Sciatic nerve (tissue), 2 donors: ENCODE measurements at places on chromosomes 5 and 9. TPM values are rescaled to one million over a fixed set of nuclear protein-coding genes. Genes with fewer than 3 reads are reported as not detected.

Gene DHX29
- 24.8 TPM for total RNA-seq

DNA sequence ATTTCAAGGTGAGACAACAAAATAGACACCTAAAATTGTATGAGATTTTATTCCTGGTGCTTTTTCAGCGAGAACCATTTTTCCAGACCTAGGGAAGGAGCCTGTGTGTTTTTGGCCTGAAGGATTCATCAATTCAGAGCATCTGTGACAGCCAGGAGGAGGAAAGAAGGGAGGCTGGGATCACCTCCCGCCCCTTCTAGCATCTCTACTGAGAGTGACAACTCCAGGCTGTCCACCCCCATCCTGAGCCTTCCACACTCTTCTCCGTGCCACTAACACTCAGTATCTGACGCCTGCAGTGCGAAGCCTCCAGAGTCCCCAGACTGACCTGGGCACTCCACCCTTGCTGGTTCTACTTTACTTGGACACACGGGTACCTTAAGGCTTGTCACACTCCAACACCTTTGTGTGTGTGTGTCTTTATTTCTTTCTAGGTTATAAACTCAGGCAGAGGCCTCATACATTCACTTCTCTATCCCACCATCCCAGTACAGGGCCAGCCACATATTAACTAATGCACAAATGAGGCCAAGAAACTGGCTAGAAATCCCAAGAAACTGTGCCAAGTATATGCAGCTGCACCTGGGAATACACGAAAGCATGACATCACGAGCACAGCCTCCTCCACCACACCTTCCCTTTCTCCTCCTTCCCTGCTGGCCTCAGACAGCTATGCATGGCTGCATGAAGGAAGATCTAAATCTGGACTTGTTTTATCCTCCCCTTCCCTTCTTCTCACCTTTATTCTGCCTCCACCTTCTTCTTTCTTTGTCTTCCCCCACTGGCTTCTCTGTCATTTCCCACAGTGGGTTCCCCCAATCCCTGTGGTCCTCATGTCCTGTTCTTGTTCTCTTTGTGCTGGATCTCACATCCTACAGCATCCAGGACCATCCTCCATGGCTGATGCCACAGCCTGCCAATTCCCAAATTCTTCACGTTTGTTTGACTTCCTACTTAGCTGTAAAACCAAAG lies 16.0 kb downstream of the S1PR3 start:
- no peak for DNase-seq

GRCh38 chr5:151094030-151094851 lies 13.4 kb upstream of the TNIP1 start:
- DNase-seq: no peak

- peak; percentile 79 for DNase-seq
Measured at GRCh38 chr5:57692582-57693487, 210.2 kb upstream of the ACTBL2 start.
